ENCODE measurements at places on chromosomes 2 and 18.

GRCh38 chr18:51400721-51401120, 203.2 kb upstream of the MEX3C start:
- DNase-seq: no peak

- DNase-seq: no peak
These were observed 2.4 kb downstream of the CHRNA1 start for GRCh38 chr2:174761837-174762236.

GRCh38 chr2:120785228-120785966, 49.7 kb downstream of the GLI2 start:
- DNase-seq: no peak

DNA sequence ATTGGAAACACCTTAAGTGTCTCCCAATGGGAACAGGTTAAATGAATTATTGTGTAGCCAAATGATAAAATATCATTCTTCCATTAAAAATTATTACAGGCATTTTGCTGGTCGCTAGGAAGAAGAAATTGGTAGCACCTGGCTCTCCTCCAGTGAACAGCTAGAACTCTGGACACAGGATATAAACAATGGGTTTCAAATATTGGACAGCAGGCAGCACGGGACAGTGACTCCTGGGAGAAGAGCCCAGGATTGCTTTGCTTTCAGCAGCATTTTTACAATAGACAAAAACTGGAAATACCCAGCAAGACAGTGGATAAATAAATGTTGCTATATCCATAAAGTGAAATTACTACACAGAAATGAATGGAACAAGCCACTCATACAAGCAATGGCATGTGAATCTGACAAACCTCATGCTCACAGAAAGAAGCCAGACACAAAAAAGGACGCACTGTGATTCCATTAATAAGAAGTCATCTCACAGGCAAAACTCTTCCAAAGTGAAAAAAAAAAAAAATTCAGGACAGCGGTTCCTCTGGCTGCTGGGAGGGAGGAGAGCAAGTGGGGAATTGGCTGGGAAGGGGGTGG, 50.5 kb downstream of the LAMA1 start:
- DNase-seq: no peak

DNA sequence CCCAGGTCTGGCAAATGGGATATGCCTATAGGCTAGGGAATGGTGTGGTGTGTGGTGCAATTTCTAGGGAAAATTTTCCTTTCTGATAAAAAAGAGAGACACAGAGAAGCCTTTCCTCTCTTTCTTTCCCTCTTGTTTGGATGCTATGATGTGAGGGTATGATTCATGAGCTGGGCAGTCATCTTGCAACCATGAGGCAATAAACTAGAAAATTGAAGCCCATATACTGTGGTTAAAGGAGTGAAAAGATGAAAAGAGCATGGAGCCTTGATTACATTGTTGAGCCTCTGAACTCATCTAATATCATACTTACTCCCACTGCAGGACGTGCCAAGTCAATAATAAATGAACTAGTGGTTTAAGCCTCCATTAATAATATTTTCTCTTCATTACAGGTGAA, 215.6 kb downstream of the HAUS1 start:
- DNase-seq: no peak

DNA sequence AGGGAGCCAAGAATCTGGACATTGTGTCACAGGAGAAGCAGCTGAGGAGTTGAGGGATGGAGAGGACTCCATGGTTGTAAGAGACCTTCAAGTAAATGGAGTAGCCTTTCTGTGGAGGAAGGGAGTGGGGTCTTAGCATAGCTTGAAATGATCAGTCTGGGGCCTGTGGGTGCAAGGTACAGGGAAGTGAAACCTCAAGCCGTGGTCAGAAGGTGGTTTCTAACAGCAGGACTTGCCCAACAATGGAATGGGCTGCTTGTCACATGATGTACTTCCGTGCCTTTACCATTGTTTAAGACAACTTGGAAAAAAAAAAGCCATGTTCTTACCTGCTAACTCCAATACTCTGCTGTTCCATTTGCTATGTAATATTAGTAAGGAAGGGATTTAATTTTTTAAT, 140.7 kb downstream of the LDLRAD4 start:
- DNase-seq: no peak

DNA sequence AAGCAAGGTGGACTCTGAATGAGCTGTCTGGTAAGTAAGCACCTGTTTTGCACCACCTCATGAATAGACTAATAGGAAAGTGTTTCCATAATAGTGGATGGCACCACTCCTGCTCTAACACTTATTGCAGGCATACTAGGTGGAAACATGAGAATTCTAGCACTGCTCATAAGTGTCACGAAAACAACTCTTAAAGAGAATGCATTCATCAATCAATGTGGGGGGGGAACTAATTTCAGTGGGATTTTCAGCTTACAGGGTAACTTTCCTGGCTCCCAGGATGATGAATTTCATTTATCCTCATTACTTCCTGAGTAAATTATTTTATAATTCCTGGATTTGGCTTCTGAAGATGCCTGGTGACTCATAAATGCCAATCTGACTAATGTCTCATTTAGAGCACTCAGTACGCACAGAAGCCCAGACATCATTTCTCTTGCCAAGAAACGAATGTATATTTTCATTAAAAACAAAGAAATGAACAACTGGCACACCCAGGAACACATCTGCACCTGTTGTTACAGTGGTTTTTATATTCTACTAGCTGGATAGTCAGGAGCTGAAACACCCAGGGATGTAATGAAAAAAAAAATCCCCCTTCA, 129.6 kb downstream of the PID1 start:
- no peak for DNase-seq

DNA sequence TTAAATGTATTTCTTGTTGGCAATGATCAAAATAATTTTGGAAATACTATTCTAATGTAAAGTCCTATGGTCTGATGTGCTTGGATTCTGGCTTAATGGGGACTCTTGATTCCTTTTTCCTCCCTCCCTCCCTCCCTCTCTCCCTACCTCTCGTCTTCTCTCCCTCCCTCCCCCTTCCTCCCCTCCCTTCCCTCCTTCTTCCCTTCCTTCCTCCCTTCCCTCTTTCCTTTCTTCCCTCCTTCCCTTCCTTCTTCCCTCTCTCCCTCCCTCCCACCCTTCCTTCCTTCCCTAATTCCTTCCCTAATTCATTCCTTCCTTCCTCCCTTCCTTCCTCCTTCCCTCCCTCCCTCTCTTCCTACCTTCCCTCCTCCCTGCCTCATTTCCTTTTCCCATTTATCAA, 19.9 kb upstream of the NCKAP5 start:
- DNase-seq: no peak

DNA sequence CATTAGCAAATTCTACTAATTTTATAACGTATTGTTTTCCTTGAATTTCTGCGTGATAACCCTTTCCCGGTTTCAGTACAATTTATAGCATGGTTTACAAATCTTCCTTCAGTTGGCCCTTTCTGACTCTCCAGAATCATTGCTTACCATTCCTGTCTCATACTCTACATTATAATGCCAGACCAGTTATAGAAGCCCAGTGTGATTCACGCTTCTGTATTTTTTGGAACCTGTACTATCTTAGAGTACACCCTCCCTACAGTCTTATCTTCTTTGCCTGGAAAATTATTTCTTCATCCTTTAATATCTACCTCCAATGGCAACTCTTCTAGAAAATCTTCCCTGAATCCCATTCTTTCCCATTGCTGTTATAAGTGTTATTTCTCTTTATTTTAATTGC, 391.6 kb upstream of the SYT4 start:
- DNase-seq: no peak

- no peak for DNase-seq
These were observed 41.1 kb downstream of the ZNF516 start for GRCh38 chr18:76453932-76454331.

GRCh38 chr18:21598726-21599584, 1.5 kb downstream of the ESCO1 start:
- DNase-seq: no peak

DNA sequence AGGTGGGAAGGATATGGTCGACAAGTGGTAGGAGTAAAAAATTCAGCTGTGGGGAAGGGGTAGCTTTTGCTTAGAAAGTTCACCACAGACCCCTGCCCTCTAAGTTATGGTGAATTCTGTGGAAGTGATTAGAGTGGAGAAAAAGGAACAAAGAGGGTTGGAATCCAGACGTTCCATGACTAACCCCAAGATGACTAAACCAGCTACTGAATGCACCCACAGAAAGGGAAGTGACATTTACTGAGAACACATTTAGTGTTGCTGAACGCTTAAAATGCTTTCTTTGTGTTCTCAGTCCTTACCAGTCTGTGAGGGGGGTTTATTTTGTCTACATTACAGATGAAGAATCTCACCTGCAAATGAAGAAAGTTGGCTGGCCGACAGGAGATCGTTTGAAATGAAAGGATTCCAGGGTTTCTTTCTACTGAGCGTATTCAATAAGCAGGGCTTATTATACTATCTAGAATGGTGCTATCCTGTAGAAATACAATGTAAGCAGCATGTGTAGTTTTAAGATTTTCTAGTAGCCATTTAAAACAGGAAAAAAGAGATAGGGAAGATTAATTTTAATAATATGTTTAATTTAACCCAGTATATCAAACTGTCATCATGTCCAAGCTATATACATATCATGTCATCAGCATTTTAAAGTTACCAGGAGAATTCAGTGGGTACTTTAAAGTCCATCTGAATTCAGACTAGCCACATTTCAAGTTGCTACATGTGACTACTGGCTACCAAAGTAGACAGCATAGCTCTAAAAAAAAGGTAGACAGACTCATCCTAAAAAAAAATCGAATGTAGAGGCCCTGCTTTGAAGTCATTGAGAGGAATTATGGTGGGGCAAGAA, 60.1 kb downstream of the LIMS1 start:
- no peak for DNase-seq

GRCh38 chr2:98461498-98462049, 16.9 kb downstream of the INPP4A start:
- DNase-seq: no peak

DNA sequence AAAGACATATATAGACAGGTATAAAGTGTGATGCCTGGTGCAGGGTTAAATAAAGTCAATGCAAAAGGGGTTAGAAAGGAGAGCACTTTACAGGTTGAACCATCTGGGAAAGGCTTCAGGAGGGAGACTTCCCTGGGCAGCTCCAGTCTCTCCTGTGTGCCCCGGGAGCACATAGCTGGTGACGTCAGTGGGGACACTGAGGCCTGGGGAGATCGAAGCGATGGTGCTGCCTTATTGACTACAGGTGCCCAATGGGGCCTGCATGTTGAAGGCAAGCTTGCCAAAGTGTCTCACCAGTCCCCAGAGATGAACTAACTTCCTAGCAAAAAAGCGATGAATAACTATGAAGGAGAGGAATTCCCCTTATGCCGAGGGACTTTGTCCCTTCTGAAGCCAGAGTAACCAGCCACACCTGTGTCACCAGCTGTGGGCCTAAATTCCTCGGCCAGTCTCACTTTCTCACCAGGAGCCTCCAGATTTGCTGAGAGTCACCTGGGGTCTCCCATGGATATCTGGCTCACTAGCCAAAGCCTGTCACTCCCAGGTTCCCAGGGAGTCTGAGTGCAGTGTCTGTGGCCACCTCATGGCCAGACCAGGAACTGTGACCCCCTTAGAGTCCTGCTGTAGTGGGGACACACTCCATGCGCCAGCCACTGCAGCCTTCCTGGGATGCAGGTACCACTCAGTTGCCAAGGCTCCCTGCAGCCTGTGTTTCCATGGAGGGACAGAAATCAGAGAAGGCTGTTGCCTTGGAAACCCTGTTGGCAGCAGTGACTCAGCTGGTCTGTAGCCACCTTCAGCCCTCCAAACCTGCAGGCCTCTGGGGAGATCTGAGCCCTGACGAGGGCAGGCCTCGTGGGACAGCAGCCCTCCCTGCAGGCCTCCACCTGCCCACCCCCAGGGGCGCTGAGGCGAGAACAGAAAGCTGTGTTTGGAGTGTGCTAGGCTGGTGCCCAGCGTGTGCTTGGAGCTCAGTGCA, 128.7 kb downstream of the CTIF start:
- no peak for DNase-seq

DNA sequence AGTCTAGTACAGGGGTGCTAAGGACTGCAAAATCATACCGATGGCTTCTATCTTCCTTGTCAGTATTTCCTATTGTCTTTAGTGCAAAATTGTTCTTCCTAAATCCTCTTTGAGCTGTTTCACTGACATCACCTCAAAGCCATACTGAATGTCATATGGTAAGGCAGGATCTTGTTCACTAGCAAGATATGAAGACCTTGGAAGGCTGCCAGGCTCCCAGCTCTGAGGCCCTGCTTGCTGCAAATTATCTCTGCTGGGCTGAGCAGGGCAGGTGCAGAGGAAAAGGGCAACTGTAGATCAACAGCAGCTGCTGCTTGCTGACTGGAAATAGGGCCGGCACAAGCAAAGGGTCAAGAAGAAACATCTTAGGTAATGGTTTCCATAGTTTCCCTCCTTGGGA, 58.2 kb downstream of the PMAIP1 start:
- no peak for DNase-seq

GRCh38 chr2:122886479-122887145, 1131.2 kb downstream of the TSN start:
- no peak for DNase-seq

- no peak for DNase-seq
These were observed 208.0 kb upstream of the FBXO11 start for GRCh38 chr2:48114256-48114655.

GRCh38 chr18:47050468-47050867, 15.0 kb upstream of the ELOA2 start:
- DNase-seq: no peak

GRCh38 chr2:5986801-5987787, 294.9 kb downstream of the SOX11 start:
- no peak for DNase-seq

- no peak for DNase-seq
These were observed 78.7 kb upstream of the MBOAT2 start for GRCh38 chr2:9082158-9082557.

GRCh38 chr2:241036397-241036963, 38.1 kb downstream of the SNED1 start:
- no peak for DNase-seq

DNA sequence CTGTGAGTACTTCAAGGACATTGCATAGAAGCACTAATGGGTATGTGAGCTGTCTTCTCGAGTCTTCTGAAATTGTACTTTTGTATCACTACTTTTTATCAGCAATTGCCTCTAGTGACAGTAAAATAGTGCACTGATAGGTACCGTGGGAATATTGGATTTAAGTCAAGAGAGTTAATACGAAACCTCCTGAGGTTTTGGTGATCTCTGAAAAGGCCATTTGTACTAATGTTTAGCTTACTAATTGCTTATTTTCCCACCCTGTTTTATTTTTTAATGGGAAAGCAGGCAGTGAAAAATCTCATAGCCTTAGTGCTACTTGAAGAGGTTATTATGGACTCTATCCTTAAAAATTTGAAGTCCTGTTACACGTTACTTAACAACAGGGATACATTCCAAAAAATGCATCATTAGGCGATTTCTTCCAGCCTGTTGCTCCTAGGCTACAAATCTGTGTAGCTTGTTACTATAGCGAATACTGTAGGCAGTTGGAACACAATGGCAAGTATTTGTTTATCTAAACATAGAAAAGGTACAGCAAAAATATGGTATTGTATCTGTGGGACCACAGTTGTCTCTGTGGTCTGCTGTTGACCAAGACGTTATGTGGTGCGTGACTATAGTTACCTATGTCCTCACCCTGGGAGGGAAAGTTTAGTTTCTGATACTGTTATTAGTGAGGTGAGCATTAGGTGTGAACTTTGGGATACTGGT, 65.9 kb downstream of the CAB39 start:
- DNase-seq: no peak

Measured in amygdala (tissue), 56 donors.